ENCODE measurements at places on chromosomes 13 and 19.
A peak's percentile ranks its signal among the peaks of the same experiment; 100 is the strongest.

DNA sequence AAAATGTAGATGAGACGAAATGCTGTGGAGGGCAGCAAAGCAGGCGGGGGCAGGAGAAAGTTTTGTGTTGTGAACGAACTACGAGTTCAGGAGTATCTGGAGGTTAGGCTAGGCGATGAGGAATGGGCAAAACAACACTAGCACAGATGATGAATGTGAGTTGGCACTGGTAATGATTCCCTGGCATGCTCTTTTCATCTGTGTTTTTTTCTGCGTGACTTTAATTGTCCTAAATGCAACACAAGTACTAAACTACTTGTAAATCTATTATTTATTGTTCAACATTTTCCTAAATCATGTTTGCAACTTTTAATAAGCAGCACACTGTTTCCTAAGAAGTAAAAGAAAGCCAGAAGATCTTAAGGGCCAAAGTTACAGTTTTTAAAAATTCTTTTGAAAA lies 19.2 kb downstream of the TNFSF13B start:
- DNase-seq: no peak

DNA sequence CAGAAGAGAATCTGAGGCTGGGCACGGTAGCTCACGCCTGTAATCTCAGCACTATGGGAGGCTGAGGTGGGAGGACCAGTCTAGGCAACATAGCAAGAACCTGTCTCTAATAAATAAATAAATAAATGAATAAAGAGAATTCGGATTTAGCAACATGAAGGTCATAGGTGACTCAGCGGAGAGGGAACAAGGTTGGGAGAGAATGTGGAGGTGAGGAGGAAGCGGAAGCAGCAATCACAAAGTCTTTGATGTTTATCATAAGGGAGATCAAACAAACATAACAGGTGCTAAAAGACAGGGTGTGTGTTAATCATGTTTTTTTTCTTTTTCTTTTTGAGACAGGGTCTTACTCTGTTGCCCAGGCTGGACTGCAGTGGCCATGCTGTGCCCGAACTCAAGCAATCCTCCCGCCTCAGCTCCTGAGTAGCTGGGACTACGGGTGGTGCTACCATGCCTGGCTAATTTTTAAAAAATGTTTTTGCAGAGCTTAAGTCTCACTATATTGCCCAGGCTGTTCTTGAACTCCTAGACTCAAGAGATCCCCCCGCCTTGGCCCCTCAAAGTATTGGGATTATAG lies 16.3 kb downstream of the PBX4 start:
- DNase-seq: no peak

GRCh38 chr19:47512183-47512947 lies 2.5 kb downstream of the NAPA start:
- no peak for DNase-seq

- DNase-seq: no peak
Measured at GRCh38 chr13:113166266-113166665, 7.8 kb downstream of the PROZ start.

DNA sequence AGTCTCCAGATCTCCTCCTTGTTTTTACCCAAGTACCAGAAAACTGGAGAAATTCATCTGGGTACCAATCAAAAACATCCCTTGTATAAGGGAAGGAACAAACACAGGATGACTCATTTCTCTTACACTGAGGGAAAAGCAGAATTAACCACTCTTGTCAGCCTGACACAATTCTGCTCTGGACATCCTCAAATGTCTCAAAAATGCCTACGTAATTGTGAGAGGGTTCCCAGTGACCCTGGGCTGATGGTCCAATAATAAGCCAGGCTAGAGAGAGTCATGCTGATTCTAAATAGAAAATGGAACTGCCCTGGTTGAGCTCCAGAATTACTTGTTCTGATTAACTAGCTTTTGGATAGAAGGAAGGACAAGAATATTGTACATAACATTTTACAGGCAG lies 14.5 kb downstream of the ZNF708 start:
- DNase-seq: no peak

- no peak for DNase-seq
Measured at GRCh38 chr13:50457415-50458393, 385.8 kb downstream of the DLEU7 start.

GRCh38 chr13:76980075-76980718 lies 11.7 kb upstream of the CLN5 start:
- peak; percentile 15 for DNase-seq

GRCh38 chr13:64278493-64278892 lies 2862.8 kb upstream of the PCDH20 start:
- no peak for DNase-seq

GRCh38 chr13:26571518-26571917 lies 14.0 kb downstream of the WASF3 start:
- DNase-seq: no peak

GRCh38 chr13:98452851-98453843 lies 123.8 kb downstream of the STK24 start:
- DNase-seq: no peak

DNA sequence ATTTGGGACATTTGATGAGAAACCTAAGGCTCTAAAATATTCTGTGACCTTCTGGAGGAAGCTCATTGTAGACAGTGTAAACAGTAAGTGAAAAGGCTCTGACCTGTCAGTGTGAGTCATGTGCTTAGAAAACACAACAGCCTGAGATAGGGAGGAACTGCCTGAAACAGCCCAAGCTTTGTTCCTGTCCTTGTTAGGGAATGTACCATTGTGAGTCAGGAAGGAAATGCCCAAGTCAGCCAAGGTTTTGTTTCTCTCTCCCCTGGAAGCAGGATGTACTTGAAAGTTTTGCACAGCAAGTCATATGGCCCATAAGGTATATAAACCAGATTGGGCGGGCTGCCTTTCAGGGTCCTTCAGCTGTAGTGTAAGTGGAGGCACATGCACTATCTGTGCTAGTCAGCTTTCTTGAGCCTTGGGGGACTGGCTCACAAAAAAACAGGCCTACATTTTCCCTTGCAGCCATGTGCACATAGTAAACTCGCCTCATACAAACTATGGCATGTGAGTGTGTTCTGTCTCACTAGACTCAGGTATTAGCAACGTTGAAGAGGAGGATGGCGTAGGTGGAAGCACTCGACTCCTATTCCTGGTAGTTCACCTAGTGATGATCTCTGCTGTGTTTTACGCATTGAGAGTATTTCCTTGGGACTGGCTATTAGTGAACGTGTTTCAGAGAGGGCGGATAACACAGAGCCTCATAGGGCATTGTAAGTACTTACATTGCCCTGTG lies 141.2 kb upstream of the KLHL1 start:
- no peak for DNase-seq

GRCh38 chr19:17214508-17215126 lies 540 bp upstream of the USE1 start:
- DNase-seq: no peak

DNA sequence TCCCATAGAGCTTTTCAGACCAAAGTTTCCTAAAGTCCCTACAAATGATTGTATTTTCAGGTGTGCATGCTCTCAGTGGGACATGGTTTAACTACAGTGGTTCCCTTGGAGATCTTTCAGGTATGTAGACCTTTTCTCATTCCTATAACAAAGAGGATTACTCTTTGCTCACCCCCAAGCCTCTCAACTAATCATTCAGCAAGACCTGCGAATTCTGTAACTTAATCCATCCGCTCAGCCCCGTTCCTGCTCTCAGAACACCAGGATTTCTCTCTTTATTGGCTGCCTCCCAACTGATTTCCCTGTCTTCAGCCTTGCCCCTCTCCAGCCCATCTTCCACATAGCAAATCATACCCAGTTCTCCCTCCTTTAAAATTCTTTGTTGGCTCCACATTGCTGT lies 253.6 kb downstream of the MTUS2 start:
- no peak for DNase-seq

- peak; percentile 4 for DNase-seq
Measured at GRCh38 chr19:56637976-56638555, 4.9 kb upstream of the SMIM17 start.

DNA sequence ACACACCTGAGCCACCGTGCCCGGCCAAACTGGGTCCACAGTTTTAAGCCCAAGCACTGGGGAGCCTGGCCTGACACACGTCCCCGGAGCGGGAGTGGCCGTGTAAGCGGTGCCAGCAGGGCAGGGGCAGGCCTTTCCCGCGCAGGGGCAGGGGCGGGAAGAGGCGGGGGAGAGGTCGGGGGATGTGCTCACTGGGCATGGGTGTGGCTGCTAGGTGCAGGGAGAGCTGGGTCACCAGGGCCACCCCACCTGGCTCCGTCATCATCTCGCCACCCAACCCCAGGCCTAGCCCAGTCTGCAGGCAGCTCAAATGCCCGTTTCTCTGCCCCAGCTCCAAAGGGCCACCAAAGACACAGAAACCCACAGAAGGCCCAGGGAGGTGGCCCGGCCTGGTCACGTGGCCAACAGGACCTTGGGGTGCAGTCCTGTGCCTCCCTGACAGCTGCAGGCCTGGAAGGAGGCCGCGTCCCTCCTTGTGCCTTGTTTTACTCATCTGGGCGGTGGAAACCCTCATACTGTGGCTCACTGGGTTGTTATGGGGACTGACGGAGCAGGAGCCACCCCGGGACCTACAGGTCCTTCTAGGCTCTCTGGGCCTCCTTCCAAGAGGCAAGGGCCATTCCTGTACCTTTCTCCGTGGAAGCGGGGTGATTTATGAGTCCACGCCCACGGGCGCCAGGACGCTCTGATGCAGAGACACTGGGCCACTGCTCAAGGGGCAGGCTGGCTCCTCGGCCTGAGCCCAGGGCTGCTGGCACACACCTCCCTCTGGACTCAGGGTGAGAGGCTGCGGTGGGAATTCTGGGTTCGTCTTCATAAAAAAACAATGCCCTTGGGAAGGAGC lies 27.7 kb downstream of the MAP2K2 start:
- DNase-seq: no peak

GRCh38 chr13:47046706-47047105 lies 149.9 kb upstream of the HTR2A start:
- no peak for DNase-seq

GRCh38 chr19:42048992-42049391 lies 21.0 kb downstream of the GRIK5 start:
- DNase-seq: no peak
